ENCODE measurements at places on chromosomes 3 and 15.

GRCh38 chr3:39468108-39468436, 592 bp downstream of the MOBP start:
- DNase-seq = no peak

DNA sequence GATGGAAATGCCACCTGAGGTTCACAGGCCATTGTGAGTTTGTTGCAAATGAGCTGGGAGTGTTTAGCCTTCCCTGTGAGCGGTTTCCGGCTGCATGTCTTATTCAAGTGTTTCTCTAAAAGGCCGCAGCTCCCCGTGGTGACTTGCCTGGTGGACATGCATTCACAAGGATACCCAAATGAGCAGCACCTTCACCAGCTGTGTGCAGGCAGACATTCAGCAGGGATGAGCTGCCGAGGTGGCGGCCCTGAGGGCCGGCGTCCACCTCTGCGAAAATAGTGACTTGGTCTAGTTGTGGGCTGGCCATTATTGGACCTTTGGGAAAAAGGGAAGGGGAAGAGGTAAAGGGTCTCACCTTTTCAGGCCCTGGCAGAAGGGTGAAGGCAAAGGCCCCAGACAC, 23.4 kb downstream of the SPSB4 start:
- no peak for DNase-seq

DNA sequence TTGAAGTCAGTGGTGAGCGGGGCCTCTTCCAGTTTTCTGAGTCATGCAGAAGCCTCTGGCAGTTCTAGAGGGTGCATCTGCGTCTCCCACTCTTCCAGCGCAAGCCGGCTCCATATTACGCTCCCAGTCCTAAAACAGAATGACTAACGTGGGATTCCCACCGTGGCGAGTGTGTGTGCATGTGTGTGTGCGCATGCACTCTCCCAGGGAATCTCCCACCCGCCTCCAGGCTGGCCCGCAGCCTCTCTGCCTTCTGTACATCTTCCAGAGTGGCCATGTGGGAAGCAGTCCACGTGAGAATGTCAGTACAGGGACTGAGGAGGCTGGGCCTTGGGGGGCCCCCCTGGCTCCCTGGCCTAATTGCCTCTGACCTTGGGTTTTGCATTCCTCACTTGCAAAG, 87.7 kb downstream of the LSM3 start:
- DNase-seq = peak; percentile 73

DNA sequence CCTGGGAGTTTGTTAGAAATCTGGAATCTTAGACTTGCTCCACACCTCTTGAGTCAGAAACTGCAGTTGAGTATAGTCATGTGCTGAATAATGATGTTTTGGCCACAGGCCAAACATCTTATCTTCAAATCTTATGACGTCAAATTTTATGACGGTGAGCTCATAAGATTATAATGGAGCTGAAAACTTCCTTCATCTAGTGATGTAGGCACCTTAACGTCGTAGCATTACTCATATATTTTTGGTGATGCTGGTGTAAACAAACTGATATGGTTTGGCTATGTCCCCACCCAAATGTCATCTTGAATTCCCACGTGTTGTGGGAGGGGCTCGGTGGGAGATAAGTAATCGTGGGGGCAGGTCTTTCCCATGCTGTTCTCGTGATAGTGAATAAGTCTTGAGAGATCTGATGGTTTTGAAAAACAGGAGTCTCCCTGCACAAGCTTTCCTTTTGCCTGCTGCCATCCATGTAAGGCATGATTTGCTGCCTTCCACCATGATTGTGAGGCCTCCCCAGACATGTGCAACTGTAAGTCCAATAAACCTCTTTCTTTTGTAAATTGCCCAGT, 268.0 kb upstream of the PROK2 start:
- no peak for DNase-seq

- no peak for DNase-seq
Observed at GRCh38 chr15:40846841-40847222, 3.0 kb downstream of the SPINT1 start.

GRCh38 chr3:24688446-24689148, 193.9 kb upstream of the THRB start:
- DNase-seq = no peak

- DNase-seq = no peak
Observed at GRCh38 chr15:52014616-52015015, 4.4 kb upstream of the MAPK6 start.

GRCh38 chr15:33508703-33509102, 197.9 kb downstream of the RYR3 start:
- no peak for DNase-seq

DNA sequence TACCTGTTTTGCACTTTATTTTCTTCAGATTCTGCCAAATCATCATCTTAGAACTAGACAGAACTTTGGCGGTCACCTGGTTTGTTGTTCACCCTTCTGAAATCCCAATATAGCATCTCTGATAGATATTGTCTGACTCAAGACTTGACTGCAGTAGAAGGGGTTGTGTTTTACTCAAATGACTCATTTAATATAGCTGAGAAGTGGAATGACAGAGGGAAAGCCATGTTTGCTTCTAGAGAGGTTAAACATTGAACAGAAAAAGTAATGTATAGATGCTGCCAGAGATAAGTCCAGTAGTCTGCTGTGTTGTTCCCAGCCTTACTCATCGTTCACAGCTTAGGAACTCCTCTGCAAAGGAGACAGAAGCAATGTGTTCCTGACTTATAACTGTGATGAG, 402.0 kb downstream of the AGBL1 start:
- no peak for DNase-seq

GRCh38 chr15:92158426-92158825, 235.3 kb upstream of the ST8SIA2 start:
- DNase-seq = no peak

DNA sequence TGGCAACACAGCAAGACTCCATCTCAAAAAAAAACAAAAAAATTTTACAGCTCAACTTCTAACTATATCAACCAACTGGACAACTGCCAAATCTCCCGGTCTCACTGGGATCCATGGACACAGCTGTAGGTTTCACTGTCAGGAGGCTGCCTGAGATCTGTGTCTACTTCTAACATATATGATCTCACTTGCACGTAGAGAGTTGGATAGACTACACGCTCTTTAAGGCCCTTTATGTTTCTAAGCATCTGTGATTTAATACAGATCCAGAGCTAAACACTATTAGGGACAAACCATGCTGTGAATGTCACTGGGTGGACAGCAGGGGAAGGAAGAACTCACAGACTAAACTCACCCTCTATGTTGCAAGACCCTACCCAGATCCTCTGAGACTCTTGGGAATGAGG, 13.0 kb upstream of the APOD start:
- DNase-seq = peak; percentile 75

GRCh38 chr3:137108699-137109440, 151.1 kb downstream of the IL20RB start:
- no peak for DNase-seq

- DNase-seq = peak; percentile 36
Observed at GRCh38 chr3:139935866-139936817, 1.2 kb downstream of the CLSTN2 start.

DNA sequence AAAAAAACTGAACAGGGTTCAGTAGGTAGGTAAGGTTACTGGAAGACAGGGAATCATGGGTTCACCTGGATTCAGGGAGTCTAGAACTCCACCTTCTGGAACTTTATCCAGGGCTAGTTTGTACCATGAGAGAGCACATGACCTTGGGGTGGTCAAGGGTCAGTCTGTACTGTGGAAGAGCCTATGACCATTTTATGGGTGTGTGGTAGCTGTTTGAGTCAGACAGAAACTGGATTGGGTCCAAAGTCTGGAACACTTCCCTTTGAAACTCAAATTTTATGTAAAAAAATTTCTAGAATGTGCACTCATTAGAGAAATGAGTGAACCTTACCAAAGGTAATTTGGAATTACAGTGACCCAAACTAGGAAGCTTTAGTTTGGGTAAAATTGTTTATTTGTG, 486.0 kb upstream of the AGTR1 start:
- DNase-seq = no peak

GRCh38 chr3:118991775-118992174, 42.9 kb downstream of the IGSF11 start:
- DNase-seq = no peak

DNA sequence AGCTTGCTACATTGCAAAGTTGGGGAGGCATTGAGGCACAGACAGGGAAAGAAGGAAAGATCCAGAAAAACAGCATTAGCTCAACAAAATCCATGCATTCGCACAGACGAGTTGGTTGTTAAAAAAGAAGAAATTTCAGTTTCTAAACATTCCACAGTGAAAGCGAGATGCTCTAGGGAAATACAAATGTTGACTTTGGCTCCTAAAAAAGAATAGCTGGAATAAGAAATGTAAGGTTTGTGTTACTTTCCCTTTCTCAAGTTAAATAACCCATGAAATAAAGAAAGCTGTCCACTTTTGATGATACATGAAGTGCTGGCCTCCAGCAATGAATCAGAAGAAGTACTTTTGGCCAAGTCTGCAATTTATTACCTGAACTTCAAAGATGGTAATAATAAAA, 465.1 kb downstream of the ERC2 start:
- DNase-seq = peak; percentile 58

- peak; percentile 25 for DNase-seq
Observed at GRCh38 chr3:120171134-120171873, 77.1 kb upstream of the GSK3B start.

GRCh38 chr15:60529332-60529731, 50.4 kb upstream of the ICE2 start:
- DNase-seq = no peak

GRCh38 chr3:100407977-100408532, 6.7 kb downstream of the LNP1 start:
- DNase-seq = no peak

GRCh38 chr3:38582316-38582715, 67.2 kb downstream of the SCN5A start:
- DNase-seq = no peak

DNA sequence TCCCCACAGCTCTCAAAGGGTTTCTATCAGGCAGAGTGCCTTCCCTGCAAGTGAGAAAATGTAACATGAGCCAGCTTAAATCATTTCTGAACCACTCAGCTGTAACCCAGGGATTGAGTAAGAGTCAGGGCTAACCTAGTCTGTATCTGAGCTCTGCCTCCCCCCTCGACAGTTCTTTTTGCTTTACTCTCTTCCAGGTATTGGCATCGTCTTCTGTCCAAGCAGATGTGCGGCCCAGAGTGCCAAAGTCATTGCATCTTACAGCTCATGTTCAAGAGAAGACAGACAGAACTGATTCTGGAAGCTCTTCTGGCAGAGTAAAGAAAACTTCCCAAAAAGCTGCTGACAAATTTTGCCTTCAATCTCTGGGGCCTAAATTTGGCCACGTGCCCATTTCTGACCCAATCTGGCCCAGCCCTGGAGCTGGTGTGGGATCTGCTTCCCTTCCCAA, 74.8 kb downstream of the ABHD5 start:
- DNase-seq = peak; percentile 48

DNA sequence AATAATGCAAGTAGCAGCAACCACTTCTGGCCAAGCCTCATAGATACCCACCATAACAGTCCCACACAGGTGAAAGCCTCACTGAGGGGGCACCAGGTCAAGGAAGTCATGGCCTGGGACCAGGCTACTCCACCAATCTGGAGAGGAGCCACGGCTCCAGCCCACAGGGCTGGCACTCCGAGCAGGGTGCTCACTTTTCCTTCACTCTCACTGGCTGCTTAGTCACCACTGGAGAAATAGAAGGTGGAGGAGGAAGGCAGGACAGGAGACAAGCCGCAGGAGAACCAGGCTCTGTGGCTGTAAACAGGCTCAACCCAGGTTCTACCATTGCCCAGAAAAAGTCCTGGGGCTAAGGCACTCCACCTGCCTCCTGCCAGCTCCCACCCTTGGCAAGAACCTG, 1.2 kb downstream of the USP19 start:
- no peak for DNase-seq

GRCh38 chr3:143396790-143397189, 277.2 kb downstream of the CHST2 start:
- no peak for DNase-seq

DNA sequence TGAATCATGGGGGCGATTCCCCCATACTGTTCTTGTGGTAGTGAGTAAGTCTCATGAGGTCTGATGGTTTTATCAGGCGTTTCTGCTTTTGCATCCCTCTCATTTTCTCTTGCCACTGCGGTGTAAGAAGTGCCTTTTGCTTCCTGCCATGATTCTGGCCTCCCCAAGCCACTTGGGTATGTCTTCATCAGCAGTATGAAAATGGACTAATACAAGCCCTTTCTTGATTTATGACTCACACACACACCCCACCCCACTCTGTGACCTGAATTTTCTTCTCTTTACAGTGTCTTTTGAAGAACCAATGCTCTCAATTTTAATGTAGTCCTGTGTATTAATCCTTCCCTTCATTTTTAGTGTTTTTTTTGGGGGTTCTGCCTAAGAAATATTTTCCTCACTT, 244.8 kb downstream of the PLCL2 start:
- no peak for DNase-seq

DNA sequence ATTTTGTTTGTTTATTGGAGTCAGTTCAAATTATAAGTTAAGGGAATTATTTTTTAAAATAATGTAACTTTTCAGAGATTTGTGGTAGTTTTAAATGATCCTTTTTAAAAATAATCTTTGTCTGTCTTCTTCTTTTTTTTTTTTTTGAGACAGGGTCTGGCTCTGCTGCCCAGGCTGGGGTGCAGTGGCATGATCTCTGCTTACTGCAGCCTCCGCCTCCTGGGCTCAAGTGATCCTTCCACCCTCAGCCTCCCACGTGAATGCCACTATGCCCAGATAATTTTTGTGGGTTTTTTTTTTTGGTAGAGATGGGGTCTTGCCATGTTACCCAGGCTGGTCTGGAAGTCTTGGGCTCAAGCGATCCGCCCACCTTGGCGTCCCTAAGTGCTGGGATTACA, 12.6 kb downstream of the FNDC3B start:
- DNase-seq = no peak

GRCh38 chr3:32592011-32592410, 21.4 kb upstream of the DYNC1LI1 start:
- no peak for DNase-seq
